ENCODE measurements at places on chromosomes 16 and 17.

DNA sequence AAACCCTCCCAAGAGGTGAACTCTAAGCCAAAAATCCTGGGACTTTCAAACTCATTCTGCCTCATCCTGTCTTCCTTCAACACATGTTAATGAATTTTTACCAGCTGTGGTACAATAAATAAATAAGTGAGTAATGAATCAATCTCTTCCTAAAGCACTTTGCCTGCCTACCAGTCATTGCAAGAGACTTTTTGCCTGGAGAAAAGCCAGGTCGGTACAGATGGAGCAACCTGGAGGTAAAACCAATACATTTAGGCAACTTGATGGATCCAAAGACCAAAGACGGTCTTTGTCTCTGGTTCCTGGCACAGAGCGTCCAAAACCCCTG lies 324.2 kb downstream of the PMP22 start:
- DNase-seq, result no peak

DNA sequence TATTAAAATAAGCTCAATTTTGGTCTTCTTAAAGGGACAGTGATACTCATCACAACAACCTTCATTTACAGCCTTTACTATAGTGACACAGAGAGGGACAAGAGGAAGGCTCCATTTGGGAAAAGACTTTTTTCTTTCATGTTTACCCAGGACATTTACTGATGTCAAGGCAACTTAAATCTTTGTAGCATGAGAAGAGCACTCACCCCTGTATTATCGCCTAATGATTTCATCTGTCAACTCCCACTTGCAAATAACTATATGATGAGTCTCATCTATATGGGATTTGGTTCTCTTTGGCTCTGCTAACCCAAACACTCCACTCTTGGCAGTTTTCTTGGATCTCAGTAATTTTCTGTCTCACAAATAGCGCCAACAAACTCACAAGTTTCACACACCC lies 24.1 kb downstream of the BLMH start:
- DNase-seq, result no peak

DNA sequence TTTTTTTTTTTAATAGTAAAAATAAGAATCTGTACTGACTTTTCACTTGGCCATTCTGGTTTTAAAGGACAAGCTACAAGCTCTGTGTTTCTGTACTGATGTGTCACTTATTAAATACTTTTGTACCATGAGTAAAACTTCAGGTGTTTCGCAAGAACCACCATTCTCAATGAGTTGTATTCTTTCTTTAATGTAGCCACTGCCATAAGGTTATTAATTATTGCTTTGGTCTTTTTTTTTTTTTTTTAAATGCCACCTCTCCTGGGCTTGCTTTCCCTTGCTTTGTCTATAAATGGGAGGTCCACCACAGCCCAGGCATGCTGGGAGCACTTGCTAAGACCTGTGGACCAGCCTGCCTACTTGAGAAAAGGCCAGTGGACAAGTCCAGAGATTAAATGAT lies 8.4 kb downstream of the ARL2BP start:
- DNase-seq, result no peak

DNA sequence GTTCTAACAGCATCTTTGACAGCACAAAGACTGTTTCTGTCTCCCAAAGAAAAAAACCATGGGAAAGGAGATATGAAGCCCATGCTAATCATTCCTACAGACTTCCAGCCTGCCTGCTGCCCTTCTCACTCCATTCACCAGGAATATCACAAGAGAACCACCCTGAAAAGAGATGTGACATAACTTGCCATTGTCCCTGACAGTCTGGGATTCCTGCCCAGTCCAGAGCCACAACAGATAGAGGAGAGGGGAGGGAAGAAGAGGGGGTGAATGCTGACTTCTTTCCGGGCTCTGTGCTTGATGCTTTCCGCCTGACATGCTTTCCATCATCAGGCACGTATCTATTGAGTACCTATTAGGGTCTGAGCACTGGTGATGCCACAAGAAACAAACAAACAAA lies 31.6 kb upstream of the ASIC2 start:
- no peak for DNase-seq

- no peak for DNase-seq
These were observed 9.8 kb upstream of the SOST start for GRCh38 chr17:43768382-43768781.

GRCh38 chr16:56625943-56626654 lies 518 bp downstream of the MT1E start:
- no peak for DNase-seq

GRCh38 chr16:85975451-85975981 lies 76.6 kb downstream of the IRF8 start:
- no peak for DNase-seq

DNA sequence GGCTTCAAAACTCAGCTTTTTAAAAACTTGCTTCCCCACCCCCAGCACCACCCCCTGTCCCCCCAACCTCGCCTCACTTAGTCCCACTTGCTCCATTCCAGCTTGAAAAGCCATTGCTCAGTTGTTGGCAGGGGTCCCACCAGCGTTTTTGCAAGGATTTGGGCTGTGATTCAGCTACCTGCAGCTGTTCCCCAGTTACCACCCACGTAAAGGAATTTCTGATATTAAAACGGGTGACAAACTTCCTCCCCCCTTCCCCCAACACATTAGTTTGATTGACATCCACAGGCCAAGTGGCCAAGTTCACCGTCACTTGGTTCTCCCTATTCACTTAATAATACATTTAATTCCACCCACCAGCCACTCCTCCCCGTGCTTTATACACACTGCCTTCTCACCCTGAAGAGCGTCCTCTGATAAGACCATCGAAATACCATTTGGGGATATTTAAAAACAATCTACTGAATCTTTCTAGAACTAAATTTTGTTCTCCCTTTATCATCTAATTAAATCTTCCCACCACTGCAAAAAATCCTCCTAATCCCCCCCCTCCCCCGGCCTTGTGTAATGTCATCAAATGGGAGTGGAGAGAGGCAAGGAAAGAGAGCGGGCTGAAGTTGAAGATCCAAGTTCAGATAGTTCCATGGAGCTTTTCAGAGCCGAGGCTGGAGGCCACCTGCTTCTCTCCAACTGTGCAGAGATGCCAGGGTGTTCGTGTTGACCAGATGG lies 55.1 kb downstream of the SOX9 start:
- no peak for DNase-seq

DNA sequence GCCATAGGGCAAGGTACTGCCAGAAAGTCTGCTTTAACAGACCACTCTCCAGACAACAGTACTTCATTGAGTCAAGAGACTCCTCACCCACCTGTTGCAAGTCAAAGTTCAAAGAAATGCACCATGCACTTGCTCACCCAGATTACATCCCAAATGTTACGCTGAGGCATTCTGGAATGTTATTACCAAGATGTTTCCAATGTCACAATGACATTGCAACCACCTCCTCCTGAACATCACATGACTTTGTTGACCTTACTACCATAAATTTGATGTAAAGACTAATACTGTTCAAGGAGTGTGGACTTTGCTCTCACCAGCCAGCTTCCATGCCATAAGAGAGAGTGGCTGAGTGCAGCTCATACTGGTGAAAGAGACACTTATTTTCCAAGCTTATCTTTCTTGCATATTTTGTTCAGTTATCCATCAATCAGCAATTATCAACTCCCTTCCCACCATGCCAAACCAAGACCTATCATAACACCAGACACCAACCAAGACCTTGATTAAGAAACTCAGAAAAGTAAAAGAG lies 58.5 kb upstream of the BCAR1 start:
- DNase-seq, result no peak

DNA sequence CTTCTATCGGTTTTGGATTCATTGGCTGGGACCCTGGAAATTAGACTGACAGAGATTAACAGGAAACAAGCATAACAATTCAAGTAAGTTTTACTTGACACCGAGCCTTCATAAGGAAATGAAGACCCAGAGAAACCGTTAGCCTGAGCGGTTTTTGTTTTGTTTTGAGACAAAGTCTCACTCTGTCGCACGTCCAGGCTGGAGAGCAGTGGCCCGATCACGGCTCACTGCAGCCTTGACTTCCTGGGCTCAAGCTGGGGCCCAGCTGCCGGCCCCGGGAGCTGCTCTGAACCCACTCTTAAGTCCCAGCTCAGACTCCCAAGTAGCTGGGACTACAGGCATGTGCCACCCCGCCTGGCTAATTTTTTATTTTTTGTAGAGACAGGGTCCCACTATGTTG lies 321.3 kb downstream of the SEC14L1 start:
- no peak for DNase-seq

DNA sequence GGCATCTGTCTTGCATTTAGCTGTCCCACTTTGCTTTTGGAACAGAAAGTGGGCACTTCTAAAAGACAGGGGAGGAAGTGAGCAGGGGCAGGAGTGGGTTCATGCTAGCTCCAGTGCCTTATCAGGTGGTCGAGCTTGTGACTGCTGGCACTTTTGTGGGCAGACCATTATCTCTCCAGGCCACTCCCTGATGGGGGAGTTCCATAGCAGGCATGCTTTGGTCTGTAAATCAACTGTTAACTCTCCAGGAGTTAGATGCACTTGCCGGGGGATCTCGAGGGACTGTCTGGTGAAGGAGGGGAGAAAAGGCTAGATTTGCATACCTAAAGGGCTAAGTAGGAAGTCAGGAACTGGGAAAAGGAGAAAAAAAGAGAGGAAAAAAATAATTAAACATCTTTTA lies 9.3 kb upstream of the CARD14 start:
- no peak for DNase-seq

- DNase-seq, result no peak
These were observed 21.6 kb upstream of the ZNF750 start for GRCh38 chr17:82861393-82861775.

GRCh38 chr16:5323284-5324141 lies 225.9 kb upstream of the EEF2KMT start:
- DNase-seq, result no peak

- DNase-seq, result no peak
These were observed 75.7 kb upstream of the FAM20A start for GRCh38 chr17:68676856-68677255.

GRCh38 chr17:57692770-57693169 lies 52.3 kb downstream of the CCDC182 start:
- no peak for DNase-seq

DNA sequence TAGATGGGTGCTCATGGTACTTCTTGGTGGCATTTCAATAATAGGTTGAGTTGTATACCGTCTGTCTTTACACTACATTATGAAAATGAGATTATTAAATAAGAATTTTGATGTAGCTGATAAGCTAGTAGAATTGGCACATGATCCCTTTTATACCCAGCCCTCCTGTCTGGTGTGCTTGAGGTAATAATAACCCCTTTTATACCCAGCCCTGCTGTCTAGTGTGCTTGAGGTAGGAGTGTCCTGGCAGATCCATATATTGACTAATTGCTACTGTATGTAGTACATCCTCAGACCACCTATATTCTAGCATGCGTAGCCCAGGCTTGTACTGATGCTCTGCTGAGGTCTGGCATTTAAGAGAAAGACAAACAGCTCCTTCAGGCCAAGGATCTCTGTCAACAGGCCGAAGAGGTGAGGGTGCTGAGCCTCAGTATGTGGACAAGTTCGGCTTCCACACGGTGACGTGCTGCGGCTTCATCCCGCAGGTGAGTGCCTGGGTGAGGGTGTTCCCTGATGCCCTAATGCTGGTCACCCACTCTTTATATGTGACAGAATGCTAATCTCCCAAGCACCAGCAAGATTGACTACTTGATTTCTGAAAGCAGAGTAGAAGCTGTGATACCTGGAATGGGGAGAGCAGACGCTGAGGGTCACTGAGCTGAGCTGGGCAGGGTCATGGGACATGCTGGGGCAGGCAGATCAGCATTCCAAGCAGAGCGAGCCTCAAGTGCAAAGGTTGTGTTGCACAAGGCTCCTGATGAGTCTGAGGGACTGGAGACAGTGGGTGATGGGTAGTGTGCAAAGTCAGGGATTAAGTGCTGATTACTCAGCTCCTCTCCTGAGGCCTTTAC lies 5.7 kb downstream of the FN3K start:
- no peak for DNase-seq

DNA sequence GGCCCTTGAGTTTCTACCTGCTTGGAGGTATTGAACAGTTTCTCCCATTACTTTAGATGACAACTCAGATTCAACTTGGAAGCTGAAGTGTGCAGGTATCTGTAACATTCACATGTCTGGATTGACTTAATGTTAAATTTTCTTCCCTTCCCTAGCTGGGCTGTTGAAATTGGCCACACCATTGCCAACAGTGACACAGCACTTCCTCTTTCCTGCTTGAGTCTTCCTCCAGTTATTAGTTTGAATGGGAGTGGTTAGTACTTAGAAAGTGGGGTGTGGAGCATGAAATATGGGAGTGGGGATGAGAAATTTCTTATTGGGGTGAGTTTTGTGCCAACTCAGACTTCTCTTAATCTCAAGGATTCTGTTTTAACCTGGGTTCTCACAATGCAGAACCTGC lies 454.9 kb downstream of the KCNJ2 start:
- DNase-seq, result no peak

DNA sequence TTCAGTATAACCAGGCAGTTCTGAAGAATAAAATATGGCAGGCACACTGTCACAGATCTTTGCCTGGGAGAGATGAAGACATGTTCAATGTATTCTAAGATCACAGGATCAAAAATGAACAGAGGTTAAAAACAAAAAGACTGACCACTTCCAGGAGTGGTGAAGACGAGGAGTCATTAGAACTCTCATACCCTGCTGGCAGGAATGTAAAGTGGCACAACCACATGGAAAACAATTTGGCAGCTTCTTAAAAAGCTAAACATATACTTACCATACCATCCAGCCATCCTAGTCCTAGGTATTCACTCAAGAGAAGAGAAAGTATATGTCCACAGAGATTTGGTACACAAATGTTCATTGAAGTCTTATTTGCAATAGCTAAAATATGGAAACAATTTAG lies 406.3 kb downstream of the NPIPA8 start:
- no peak for DNase-seq

- no peak for DNase-seq
These were observed 10.4 kb upstream of the KATNB1 start for GRCh38 chr16:57725151-57725550.

- no peak for DNase-seq
These were observed 217.4 kb downstream of the RPTOR start for GRCh38 chr17:80762076-80762475.

DNA sequence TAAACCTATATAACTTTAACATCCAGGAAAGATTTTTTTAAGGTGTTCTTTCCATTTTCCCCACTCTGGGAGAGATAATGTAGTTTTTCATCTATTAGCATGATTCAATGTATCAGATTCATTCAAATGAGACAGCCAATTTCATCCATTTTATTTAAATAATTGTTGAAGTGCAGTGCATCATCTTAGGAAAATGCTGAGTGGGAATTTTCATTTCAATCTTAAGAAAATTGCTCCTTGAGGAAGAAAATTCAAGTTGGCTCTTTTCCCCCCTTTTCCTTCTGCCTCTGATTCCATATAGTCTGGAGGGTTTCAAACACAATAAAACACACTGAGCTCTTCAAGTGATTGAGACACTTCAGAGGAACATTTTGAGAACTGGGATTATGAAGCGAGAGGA lies 3.4 kb upstream of the KCNJ16 start:
- no peak for DNase-seq

DNA sequence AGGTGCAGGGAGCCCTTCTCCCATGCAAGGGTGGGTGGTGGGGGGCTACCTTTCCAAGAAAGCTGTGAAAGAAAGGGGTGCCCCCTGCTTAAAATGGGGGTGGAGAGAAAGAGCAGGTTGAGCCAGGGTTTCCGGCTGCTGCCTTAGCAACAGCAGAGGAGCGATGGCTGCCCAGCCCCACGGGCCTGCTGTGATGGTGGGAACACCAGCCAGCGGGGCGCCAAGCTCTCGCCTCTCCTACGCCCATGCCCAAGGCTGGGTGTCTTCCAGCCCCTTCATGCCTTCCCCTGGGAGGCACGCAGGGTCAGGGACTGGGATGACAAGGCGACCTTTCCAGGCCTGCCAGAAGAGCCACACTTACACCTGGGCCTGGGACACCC lies 3.0 kb downstream of the FMNL1 start:
- no peak for DNase-seq
